ENCODE measurements at places on chromosomes 4 and X. TPM values are rescaled to one million over a fixed set of nuclear protein-coding genes. Genes with fewer than 3 reads are reported as not detected.

DNA sequence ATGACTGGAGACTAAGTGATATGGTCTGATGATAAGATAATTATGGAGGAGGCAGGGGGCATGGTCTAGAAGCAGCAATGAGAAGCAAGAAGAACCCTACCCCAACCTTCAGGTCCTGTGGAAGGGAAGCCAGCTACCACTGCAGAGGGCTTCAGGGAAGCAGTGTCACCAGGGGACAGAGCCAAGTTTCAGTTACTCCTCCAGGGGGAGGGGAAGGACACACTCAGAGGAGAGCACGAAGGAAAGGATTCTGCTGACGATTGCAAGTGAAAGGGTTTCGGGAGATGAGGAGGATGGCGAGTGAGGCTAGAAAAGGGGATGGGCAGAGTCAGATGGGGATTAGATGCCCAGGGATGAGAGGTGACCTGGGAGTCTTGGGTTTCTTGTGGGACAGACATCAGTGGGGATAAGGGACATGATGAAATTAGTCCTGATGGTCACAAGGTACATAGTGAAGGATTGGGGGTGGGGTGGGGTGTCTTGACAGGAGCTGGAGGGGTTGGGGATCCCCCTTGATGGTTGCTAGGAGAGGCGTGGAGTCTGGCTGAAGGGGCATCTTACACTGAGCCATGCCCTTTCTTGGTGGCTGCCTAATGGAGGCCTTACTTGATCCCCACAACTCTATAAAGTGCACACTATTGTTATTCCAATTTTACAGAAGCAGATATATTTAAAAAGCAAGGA is 45.4 kb downstream of the TIGD4 start:
- peaks cover 9% of the 10 kb centered on the region for H3K4me1 ChIP-seq
- H3K27ac ChIP-seq: no peak overlapping the region
- H3K4me3 ChIP-seq: no peak overlapping the region
- no peak for DNase-seq
- no peaks in the 10 kb centered on the region for H3K27me3 ChIP-seq

GRCh38 chr4:125728568-125728967 is 413.8 kb downstream of the FAT4 start:
- H3K4me1 ChIP-seq: no peaks in the 10 kb centered on the region
- no peaks in the 10 kb centered on the region for H3K27me3 ChIP-seq
- no peak overlapping the region for H3K4me3 ChIP-seq
- H3K36me3 ChIP-seq: no peaks in the 10 kb centered on the region
- H3K27ac ChIP-seq: no peak overlapping the region

- no peaks in the 10 kb centered on the region for H3K36me3 ChIP-seq
- no peaks in the 10 kb centered on the region for H3K4me1 ChIP-seq
- H3K27ac ChIP-seq: no peak overlapping the region
- no peak for DNase-seq
Observed at GRCh38 chr4:71380788-71381187, 42.0 kb downstream of the SLC4A4 start.

- H3K27me3 ChIP-seq: no peaks in the 10 kb centered on the region
- H3K4me1 ChIP-seq: no peaks in the 10 kb centered on the region
Observed at GRCh38 chr4:40594261-40595178, 35.1 kb downstream of the RBM47 start.

- H3K27me3 ChIP-seq: no peaks in the 10 kb centered on the region
- DNase-seq: no peak
- no peak overlapping the region for H3K27ac ChIP-seq
- no peak overlapping the region for H3K4me3 ChIP-seq
Observed at GRCh38 chrX:131649741-131650140, 105.9 kb downstream of the OR13H1 start.

- H3K36me3 ChIP-seq: peaks cover 1% of the 10 kb centered on the region
- no peaks in the 10 kb centered on the region for H3K27me3 ChIP-seq
- no peaks in the 10 kb centered on the region for H3K4me1 ChIP-seq
- no peak overlapping the region for H3K4me3 ChIP-seq
Observed at GRCh38 chr4:152860046-152860445, 76.1 kb upstream of the FHDC1 start.

DDIT4L gene
- polyA plus RNA-seq: not detected

DNA sequence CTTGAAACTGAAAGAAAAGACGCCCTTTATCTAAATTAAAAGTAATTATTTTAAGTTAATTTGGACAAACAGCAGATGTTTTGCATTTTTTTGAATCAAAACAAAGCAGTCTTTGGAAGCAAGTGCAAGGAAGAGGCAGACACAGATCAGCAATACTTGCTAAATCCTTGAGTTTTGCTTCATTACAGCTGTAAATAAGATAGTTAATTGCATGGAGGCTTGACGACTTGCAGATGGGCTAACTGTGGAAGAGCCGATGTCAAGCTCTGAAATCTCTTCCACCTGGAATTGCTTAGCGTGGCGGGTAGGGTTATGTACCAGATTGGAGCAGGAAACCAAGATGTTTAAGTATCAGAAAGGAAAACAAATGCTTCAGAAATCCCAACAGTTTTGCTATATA is 148.8 kb downstream of the POLA1 start:
- H3K4me1 ChIP-seq: no peaks in the 10 kb centered on the region
- DNase-seq: no peak
- no peak overlapping the region for H3K4me3 ChIP-seq

PRSS12 gene
- polyA plus RNA-seq: 20.8 TPM

GRCh38 chrX:19566359-19567222 is 51.3 kb upstream of the MAP3K15 start:
- H3K27ac ChIP-seq: no peak overlapping the region
- H3K4me3 ChIP-seq: no peak overlapping the region
- no peaks in the 10 kb centered on the region for H3K4me1 ChIP-seq
- H3K36me3 ChIP-seq: no peaks in the 10 kb centered on the region

DNA sequence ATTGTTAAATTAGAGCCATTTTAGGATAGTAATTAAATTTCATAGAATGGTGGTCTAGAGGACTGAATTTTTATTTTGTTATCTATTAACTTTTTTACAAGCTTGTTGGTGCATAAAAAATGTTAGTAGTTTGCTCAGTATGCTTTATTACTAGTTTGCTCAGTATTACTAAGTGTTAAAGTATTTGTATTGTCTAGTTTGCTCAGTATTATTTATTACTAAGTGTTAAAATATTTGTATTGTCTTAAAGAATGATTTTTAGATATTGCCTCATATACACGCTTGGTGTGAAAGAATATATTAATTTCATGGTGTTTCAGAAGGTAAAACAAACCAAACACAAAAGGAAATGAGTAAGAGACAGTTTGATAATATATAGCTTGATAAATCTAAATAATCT is 268.4 kb upstream of the MAGEB18 start:
- no peaks in the 10 kb centered on the region for H3K36me3 ChIP-seq
- H3K4me1 ChIP-seq: no peaks in the 10 kb centered on the region
- DNase-seq: no peak
- no peaks in the 10 kb centered on the region for H3K27me3 ChIP-seq

UGT2B28 gene
- polyA plus RNA-seq: not detected

- H3K27me3 ChIP-seq: no peaks in the 10 kb centered on the region
- no peaks in the 10 kb centered on the region for H3K4me1 ChIP-seq
- no peak overlapping the region for H3K4me3 ChIP-seq
- H3K27ac ChIP-seq: no peak overlapping the region
- no peaks in the 10 kb centered on the region for H3K36me3 ChIP-seq
Observed at GRCh38 chr4:71270901-71271300, 67.9 kb upstream of the SLC4A4 start.

DNA sequence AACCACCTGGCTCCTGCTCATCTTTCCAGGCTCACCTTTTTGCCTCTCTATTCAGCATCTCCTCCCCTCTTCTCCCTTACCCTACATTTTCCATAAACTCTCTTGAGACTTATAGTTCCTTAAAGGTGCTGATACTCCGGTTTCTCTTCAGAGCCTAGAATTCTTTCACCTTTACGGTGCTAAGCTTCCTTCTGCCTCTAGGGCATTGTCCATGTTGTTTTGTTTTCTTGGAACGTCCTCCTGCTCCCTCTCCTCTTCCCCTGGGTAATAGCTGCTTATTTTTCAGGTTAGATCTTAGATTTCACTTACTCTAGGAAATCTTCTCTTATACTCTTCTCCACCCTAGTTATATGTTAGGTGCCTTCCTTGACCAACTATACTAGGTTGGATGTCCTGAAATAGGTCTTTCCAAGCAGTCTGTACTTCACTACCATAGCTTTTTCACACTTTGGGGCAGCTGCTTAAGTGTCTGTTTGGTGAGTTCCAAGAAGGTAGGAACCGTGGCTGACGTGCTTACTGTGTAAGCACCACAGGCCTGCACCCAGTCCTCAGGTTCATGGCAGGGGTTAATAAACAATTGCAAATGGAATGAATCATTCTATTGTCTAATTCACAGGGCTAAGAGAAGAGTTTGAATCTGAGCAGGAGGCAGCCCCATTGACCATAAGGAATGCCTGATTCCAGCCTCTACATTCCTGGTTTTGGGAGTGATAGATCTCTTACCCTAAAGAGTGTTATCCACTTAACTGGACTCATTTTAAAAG is 227.5 kb downstream of the MGST2 start:
- H3K27me3 ChIP-seq: no peaks in the 10 kb centered on the region
- no peak overlapping the region for H3K27ac ChIP-seq
- DNase-seq: no peak
- no peaks in the 10 kb centered on the region for H3K4me1 ChIP-seq
- H3K4me3 ChIP-seq: no peak overlapping the region

MAGED4B gene
- polyA plus RNA-seq: 104 TPM

DNA sequence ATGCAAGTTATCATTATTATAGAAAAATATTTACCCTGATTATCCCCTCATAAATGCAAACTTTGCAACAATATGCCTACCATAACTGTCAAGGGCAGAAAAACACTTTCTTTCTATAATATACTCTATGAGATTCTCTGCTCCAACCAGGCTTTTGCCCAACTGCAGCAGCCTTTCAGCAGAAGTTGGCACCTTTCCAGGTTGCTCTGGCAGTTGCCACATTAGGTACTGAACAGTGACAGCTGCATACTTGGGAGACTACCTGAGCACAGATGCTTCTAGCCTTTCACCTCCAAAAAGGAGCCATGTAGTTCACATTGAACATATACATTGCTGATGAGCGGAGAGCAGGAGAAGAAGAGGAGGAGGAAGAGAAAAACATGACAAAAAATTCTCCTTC is 69.5 kb upstream of the BRWD3 start:
- DNase-seq: peak; percentile 8
- no peaks in the 10 kb centered on the region for H3K36me3 ChIP-seq
- H3K27me3 ChIP-seq: no peaks in the 10 kb centered on the region
- H3K4me3 ChIP-seq: no peak overlapping the region

GRCh38 chr4:38566806-38567398 is 97.1 kb upstream of the KLF3 start:
- no peak overlapping the region for H3K4me3 ChIP-seq
- H3K27ac ChIP-seq: no peak overlapping the region
- H3K4me1 ChIP-seq: peaks cover under 1% of the 10 kb centered on the region
- H3K27me3 ChIP-seq: no peaks in the 10 kb centered on the region
- no peak for DNase-seq

GRCh38 chr4:156521631-156522030 is 450.0 kb downstream of the PDGFC start:
- no peak overlapping the region for H3K27ac ChIP-seq
- no peak overlapping the region for H3K4me3 ChIP-seq
- H3K4me1 ChIP-seq: no peaks in the 10 kb centered on the region
- no peak for DNase-seq

MAP9 gene
- polyA plus RNA-seq: 2.4 TPM

CDX4 gene
- not detected for polyA plus RNA-seq

GRCh38 chr4:123327846-123328429 is 68.7 kb upstream of the SPRY1 start:
- no peak overlapping the region for H3K4me3 ChIP-seq
- no peaks in the 10 kb centered on the region for H3K36me3 ChIP-seq
- no peak overlapping the region for H3K27ac ChIP-seq

- no peaks in the 10 kb centered on the region for H3K36me3 ChIP-seq
- no peak for DNase-seq
- no peak overlapping the region for H3K4me3 ChIP-seq
- no peaks in the 10 kb centered on the region for H3K4me1 ChIP-seq
- H3K27me3 ChIP-seq: no peaks in the 10 kb centered on the region
Observed at GRCh38 chr4:61085534-61085933, 114.6 kb upstream of the ADGRL3 start.

GRCh38 chr4:10589799-10590198 is 94.8 kb downstream of the CLNK start:
- DNase-seq: no peak
- no peak overlapping the region for H3K4me3 ChIP-seq
- no peaks in the 10 kb centered on the region for H3K27me3 ChIP-seq
- H3K36me3 ChIP-seq: no peaks in the 10 kb centered on the region

MTMR8 gene
- polyA plus RNA-seq: 1.2 TPM

DNA sequence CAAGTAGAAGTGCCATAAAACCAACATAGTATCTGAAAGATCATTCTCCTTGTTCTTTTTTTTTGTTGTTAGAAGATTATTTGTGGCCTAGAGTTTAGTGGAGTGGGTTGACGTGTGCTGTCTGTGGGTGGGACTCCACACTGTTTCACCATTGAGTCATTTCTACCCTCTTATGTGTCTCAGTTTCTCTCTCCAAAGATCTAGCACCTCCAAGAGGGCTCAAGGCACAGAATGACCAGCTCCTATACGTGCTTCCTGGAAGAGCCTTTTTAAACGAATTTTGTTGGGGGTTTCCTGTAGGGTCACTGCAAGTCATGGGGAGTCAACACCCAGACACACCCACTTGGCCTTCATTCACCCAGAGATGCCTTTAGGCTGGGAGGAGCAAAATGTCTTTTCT is 150.1 kb downstream of the KLF8 start:
- H3K36me3 ChIP-seq: no peaks in the 10 kb centered on the region
- no peak for DNase-seq
- no peak overlapping the region for H3K4me3 ChIP-seq
- H3K27me3 ChIP-seq: no peaks in the 10 kb centered on the region

DNA sequence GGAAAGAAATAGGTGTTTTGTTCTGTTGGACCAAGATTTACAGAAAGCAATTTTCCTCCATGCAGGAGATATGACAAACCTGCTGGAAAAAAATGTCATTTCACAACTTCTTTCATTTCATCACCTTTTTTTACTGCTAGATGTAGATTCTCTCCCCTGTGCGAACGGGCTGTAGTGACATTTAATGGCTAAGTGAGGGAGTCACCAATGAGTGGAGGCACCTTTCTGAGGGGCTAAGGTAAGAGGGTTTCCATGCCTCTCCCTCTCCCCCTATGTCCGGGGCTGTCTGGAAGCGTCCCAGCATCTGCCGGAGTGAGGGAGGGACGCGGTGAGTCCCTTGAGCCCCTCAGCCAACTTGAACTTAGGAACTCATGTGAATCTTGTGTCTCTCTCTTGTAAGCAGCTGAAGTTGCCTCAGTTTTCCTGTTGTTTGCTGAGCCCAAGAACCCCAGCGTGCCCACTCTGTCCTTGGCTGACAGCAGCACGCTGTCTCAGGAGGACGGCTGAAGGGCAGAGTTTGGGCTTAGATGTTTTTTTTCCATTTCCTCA is 42.3 kb downstream of the DCTD start:
- no peak for DNase-seq
- H3K36me3 ChIP-seq: no peaks in the 10 kb centered on the region
- no peak overlapping the region for H3K27ac ChIP-seq
- H3K4me3 ChIP-seq: no peak overlapping the region

DNA sequence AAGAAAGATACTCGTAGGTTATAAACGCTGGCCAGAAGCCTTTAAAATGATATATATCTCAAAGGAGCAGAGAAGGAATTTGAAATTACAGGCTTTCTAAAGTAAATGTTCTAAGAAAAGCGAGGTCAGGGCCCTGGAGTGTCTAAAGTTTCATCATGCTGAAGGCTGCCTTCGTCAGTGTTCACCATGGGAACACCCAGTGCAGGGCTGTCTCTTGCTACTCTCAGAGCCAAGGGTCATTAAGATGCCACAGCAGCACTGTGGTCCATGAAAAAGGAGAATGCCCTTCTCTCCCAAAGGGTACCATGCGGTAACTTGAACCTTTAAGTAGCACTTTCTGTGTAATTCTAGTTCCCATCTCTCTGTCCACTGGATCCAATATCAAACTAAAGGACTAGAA is 174.5 kb upstream of the NWD2 start:
- no peak overlapping the region for H3K27ac ChIP-seq
- no peaks in the 10 kb centered on the region for H3K36me3 ChIP-seq
- no peak for DNase-seq
- H3K27me3 ChIP-seq: no peaks in the 10 kb centered on the region
